ENCODE measurements at places on chromosomes 7 and 10.

DNA sequence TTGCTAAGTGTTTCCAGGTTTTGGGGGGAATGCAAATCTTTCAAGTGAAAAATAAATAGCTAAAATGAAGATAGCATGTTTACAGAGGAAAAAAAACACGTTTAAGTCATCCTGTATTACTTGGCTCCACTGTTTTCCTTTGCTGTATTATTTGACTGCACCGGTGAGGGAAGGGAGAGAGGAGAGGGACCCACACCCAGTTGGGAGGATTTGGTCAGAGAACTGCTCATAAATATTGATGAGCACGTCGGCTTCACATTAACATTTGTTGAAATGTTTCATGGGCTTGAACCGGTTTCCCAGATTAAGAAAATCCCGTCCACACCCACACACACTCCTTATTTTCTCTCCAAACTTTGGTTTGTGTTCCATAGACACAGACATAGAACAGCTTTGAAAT lies 493.8 kb upstream of the MGMT start:
- no peak for DNase-seq

DNA sequence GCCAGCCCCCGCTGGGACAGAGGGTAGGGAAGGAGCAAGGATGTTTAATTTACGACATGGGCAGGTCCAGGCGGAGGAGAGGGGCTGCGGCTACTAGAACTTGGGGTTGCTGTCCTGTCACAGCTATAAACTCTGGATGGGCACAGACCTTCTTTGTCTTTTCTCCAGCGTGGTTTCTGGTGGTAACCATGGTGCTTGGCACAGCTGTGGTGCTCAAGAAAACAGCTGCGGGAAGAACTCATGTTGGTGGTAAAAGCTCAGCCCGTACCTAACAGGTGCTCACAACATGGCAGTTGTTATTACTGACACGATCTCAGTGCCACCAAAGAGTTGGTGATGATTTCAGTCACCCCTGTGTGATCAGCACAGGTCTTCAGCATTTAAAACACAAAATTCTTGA lies 13.8 kb downstream of the BAIAP2L1 start:
- DNase-seq = no peak

GRCh38 chr7:127789031-127789430 lies 137.0 kb downstream of the SND1 start:
- DNase-seq = no peak

- DNase-seq = no peak
These were observed 270.5 kb downstream of the TCERG1L start for GRCh38 chr10:131041031-131041430.

GRCh38 chr10:69468751-69469089 lies 17.5 kb downstream of the TSPAN15 start:
- DNase-seq = no peak

- no peak for DNase-seq
These were observed 29.3 kb upstream of the KMT2E start for GRCh38 chr7:104984585-104985258.

GRCh38 chr7:33959676-33960075 lies 54.3 kb downstream of the BMPER start:
- no peak for DNase-seq

DNA sequence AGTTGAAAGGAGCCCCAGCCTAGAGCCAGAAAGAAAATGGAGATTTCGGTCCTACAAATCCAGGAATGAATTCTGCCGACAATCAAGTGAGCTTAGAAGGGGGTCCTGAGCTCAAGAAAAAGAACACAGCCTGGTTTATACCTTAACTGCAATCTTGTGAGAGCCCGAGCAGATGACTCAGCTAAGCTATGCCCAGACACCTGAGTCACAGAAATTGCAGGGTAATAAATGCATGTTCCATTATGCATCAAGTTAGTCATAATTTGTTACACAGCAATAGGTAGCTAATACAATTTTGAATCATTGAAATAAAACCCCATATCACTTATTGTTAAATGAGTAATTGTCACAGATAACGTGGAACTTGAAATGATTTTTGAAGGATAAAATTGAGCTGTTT lies 111.8 kb upstream of the FOXP2 start:
- DNase-seq = no peak

DNA sequence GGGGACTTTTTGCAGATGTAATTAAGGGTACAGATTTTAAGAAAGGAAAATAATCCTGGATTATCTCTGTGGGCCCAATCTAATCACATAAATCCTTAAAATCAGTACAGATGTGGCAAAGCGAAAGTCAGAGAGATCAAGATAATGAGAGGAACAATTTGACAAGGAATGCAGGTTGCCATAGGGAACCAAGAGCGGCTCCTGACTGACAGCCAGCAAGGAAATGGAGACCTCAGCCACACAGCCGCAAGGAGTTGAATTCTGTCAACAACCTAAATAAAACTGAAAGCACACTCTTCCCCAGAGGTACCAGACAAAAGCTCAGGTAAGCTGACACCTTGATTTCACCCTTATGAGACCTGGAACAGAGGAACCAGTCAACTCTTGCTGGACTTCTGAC lies 3.4 kb upstream of the PNPLA8 start:
- no peak for DNase-seq

GRCh38 chr10:13794992-13795612 lies 208.3 kb downstream of the PRPF18 start:
- no peak for DNase-seq

DNA sequence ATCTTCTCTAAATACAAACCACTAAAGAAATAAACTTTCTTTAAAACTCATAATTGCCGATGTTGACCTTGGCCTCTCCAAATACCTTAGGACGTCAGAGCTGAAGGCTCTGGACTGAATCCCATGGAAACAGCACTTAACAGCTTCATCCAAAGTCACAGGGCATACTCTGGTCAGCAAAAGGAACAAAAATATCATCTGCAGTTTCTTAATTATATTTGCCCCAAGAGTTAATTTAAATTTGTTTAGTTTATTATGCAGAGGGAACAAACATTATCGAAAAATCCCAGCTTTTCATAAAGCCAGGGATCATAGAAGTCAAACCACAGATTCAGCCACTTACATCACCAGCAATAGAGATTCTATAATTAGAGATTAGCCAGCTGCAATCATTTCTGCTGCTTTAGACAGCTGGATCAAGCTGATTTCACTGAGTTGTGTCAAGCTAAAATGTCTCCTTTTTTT lies 20.5 kb upstream of the FAM13C start:
- no peak for DNase-seq

GRCh38 chr7:7292085-7292484 lies 109.7 kb downstream of the C1GALT1 start:
- DNase-seq = no peak

- DNase-seq = no peak
These were observed 3.3 kb upstream of the NEUROG3 start for GRCh38 chr10:69576334-69577011.
